ENCODE measurements at places on chromosomes 6 and 20.

DNA sequence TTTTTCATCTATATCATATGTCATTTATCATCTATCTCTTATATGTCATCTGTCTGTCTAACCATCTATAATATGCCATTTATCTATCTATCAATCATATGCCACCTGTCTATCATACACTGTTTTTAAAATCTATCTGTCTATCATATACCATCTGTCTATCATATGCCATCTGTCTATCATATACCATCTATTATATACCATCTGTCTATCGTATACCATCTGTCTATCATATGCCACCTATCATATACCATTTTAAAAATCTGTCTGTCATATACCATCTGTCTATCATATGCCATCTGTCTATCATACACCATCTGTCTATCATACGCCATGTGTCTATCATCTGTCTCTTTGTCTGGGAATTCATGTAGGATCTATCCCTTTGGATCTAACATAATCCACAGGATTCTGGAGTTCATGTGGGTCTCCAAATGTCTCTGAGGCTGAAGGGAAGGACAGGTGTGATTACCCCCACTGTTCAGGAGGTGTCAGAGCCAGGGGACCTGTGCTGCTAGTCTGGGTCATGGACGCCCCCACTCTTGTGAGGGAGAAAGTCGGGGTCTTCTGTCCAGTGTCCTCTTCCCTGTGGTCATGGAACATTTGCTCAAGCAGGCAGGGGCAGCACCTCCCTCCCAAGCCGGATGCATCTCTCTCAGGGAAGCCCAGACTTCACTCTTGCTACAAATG lies 36.9 kb upstream of the FRMD1 start:
- DNase-seq: no peak

DNA sequence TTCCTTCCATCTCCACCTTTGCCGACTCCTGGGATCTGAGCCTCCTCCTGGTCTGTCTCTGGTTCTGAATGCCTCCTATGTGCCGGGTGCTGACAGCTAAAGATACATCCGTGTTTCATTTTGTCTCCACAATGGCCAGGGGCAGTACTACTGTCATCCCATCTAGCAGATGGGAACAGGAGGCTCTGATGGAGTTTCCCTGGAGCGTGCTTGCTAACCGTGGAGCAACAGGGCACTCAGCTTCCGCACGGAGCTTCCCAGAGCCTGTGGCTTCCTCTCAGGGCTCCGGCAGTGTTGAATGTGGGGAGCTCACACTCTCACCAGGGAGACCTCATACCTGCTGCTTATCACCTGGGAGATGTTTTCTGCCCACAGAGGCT lies 11.9 kb upstream of the NPBWR2 start:
- DNase-seq: peak; percentile 43

- DNase-seq: no peak
Observed at GRCh38 chr20:57794600-57795341, 85.0 kb upstream of the PMEPA1 start.

DNA sequence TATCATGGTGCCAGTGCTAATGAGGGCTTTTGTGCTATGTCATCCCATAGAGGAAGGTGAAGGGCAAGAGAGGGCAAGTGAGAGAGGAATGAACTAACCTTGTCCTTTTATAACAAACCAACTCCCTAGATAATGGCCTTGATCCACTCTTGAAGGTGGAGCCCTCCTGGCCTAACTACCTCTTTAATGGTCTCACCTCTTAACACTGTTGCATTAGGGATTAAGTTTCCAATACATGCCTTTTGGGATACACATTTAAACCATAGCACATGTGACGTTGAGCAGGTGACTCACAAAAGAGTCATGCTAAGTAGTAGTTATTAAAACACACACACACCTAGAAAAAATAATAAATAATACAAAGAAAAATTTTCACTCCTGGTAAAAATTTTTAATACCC lies 36.9 kb downstream of the CCN2 start:
- no peak for DNase-seq

DNA sequence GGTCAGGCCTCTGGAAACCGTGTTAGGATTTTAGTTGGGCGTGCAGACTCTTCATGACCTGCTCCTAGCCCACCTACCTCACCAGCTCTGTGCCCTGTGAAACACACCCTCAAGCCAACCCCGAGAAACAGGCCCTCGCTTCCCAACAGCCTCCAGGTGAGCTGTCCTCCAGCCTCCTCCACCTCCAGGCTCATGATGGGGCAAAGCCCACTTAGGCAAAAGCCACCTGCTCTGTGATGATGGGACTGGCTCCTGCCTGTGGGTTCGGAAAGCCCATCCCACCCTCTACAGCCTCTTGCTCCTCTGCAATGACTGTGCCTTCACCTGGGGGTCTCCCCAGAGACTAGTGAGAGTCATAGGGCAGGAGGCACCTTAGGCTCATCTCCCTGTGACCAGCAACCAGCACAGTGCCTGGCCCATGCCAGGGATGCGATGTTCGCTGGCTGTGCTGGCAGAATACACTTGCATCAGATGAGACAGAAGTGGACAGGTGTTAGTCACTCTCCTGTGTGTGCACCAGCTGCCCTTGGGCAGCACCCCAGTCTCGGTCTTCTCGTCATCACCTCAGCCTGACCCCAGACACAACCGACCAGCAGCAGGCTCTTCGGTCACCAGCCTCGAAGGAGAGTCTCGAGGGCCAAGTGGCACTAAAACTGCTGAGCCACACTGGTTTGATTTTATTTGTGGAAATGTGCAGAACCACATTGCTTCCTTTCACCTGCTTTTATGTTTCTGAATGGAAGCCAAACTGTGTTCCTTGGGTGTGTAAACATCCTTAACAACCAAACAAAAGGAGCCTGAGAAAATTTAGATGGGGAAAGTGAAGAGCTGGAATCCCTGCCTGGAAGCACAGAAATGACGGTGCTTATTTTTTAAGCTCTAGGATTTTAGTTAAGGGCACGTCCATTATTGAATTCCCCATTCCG lies 10.7 kb downstream of the PXDC1 start:
- no peak for DNase-seq

GRCh38 chr6:22513667-22514066 lies 55.7 kb upstream of the HDGFL1 start:
- no peak for DNase-seq

- no peak for DNase-seq
Observed at GRCh38 chr6:83505356-83505755, 7.0 kb upstream of the PRSS35 start.

GRCh38 chr6:75458895-75459294 lies 34.7 kb downstream of the FILIP1 start:
- no peak for DNase-seq

DNA sequence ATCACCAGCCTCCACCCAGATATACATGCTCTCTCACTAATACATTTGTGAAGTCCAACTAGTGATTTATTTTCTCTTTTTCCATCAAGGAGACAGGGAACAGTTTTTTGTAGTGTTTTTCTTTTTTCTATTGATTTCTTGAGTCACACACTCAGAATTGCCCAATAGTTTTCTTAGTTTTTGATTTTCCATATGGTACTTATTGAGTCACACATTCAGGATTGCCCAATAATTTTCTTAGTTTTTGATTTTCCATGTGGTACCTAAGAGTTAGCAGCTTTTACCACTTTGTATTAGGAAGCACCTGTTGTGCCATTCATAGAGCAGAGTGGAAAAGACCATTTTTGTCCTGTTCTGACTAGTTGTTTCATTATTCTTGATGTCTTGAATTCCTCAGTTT lies 1268.8 kb downstream of the EPHA7 start:
- DNase-seq: no peak

GRCh38 chr20:35007413-35007812 lies 51.7 kb downstream of the MYH7B start:
- DNase-seq: peak; percentile 30

- DNase-seq: no peak
Observed at GRCh38 chr6:110876806-110877564, 2.4 kb downstream of the AMD1 start.

GRCh38 chr6:162173466-162173865 lies 554.1 kb downstream of the PRKN start:
- DNase-seq: no peak

GRCh38 chr20:40109136-40109535 lies 579.9 kb downstream of the MAFB start:
- DNase-seq: no peak

DNA sequence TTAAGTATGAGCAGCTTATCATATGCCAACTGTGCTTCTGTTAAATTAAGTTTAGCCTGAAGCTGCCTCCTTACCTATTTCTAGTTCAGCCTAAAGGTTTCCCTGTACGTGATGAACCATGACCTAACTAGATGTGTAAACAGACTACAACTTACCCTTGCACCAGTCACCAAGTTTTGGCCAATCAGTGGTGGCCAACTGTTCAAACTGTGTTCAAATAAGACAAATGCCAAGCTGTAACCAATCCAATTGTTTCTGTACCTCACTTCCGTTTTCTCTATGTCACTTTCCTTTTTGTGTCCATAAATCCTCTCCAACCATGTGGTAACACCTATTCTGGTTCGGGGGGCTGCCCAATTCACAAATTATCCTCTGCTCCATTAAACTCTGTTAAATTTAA lies 6.0 kb upstream of the SLC2A10 start:
- no peak for DNase-seq

DNA sequence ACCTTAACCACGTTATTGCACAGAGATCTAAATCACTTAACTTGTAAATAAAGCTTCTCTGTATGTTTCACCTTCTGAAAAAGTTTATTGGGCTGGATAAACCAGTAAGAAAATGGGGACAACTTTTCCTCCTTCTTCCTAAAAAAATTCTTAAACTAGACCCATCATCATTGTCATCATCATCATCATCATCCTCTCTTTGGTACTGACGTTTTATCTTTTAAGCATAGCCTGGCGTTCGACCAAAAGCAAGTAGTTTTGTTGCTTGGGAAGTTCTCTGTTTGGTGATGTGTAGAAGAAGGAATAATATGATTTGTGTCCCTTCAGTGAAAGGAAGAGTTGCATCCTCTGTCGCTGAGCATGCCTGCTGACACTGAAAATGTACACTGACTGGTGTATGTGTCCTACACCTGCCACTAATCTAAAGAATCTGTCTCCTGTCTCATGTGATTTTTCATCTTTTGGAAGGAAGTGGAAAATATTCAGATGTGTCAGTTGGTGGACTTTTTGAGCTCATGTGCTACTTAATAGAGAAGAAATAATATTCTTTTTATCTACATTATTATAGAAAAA lies 2.5 kb downstream of the CLVS2 start:
- no peak for DNase-seq

DNA sequence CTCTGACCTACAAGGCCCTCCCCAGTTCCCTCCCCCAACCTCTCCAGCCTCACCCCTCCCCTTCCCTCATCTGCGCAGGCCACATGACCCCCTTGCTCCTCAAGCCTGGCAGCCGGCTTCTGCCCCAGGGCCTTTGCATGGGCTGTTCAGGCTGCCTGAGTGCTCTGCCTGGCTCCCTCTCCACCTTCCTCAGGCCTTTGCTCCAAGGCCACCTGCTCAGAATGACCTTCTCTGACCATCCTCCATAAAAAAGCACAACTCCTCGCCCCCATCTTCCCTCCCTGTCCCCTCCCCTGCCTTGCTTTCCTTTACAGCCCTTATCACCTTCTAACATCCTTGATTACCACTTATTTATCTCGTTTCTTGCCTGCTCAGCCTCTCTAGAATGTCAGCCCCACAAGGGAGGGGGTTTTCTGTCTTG lies 38.7 kb downstream of the SPDEF start:
- DNase-seq: peak; percentile 42

DNA sequence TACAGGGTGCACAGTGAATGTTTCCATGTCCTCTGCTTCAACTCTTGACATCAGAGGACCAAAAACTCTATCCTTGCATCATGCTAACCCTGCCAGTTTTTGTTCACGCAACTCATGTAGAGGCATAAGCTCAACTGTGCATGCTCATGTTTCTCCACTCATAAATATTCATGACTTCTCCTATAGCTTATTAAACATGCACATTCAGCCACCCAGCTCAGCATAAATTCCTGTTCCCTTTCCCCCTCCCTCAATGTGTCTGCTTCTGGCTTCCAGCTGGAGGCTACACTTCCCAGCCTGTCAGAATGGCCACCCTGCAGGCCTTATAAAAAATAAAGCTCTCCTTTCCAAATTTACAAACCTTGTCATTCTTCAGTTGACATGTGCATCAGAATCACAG lies 154.6 kb downstream of the KIF16B start:
- DNase-seq: no peak

GRCh38 chr20:48431653-48432493 lies 395.9 kb downstream of the PREX1 start:
- no peak for DNase-seq

DNA sequence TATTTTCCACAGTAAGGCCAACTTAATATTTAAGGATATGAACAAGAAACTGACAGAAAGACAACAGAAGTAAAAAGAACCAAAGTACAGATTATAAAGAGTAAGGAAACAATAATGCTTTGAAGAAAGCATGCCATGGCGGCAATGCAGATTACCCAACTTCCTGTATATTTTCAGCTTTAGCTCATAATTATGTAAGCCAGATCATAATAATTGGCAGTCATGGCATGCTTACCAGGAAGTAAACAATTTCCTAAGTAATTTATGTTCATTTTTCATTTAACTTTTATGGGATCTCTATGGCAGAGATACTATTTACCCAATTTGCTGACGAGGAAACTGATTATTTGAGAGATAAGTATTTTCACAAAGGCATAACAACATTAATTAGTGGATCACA lies 988.7 kb downstream of the HACE1 start:
- no peak for DNase-seq

DNA sequence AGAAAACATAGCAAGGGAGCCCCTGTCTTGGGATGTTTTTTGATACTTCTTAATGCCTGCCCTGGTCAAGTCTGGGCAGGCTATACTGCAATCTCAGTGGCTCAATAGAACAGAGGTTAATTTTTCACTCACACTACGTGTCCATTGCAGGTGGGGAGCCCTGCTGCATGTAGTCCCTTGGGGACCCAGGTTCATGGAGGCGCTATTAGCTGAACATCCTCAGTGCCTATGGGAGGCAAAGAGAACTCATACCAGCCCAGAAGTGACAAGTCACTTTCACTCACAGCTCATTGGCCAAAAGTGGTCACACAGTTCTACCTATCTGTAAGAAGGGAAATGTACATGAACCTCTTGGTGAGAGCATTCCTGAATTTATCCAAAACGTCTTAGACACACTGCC lies 23.2 kb downstream of the CGA start:
- DNase-seq: no peak

- DNase-seq: no peak
Observed at GRCh38 chr6:108068618-108069017, 5.9 kb downstream of the OSTM1 start.

- no peak for DNase-seq
Observed at GRCh38 chr6:92110403-92110802, 1309.0 kb downstream of the EPHA7 start.

DNA sequence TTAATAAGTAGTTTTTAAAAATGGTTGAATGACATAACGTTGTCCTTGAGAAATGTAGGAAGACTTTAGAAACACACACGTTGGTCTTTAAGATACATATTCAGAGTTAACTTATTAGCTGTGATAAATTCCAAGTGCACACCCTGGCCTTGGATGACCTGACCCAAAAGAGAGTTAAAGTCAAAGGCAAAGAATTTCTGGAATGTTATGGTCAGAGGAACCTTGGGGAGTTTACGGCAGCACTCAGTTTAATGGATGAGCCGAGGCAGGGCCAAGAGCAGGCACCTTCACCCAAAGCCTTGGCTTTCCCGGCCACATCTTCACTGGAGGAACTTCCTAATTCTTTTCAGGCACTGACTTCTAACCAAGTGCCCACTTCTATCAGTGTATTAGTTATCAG lies 200.5 kb downstream of the SMOC2 start:
- DNase-seq: no peak

GRCh38 chr6:144360401-144360800 lies 75.3 kb downstream of the UTRN start:
- no peak for DNase-seq

- DNase-seq: no peak
Observed at GRCh38 chr20:62021793-62022385, 43.8 kb downstream of the TAF4 start.

GRCh38 chr6:69957985-69958559 lies 91.7 kb downstream of the COL19A1 start:
- DNase-seq: no peak
